Stimulated activated CD4-positive, alpha-beta T cell treated with anti-CD3 and anti-CD28 coated beads, Interleukin-12 subunit alpha, Interleukin-12 subunit beta, amount 100 ng/mL, for 4 hours (primary cell): ENCODE measurements at places on chromosomes 13 and 19.

DNA sequence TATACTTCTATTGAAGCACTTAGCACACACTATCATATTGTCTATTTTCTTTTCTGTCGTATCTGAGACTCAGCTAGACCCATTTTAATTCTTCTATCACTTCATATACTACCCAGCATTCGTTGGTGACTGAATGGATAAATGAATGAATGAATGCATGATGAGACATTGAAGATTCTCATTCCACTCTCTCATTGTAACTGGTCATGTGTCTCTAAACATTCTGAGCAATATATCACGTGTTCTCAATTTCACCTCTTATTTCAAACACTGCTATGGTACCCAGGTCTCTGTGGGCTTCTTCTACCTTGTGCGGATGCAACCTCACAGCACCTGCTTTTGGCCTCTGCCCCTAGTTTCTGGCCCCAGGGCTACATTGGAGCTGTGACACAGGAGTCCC, 65.2 kb upstream of the USPL1 start:
- no peak for DNase-seq

- DNase-seq, result no peak
Observed at GRCh38 chr13:94345374-94346195, 133.9 kb downstream of the DCT start.

- no peak for DNase-seq
Observed at GRCh38 chr13:59461411-59461810, 702.3 kb downstream of the DIAPH3 start.

DNA sequence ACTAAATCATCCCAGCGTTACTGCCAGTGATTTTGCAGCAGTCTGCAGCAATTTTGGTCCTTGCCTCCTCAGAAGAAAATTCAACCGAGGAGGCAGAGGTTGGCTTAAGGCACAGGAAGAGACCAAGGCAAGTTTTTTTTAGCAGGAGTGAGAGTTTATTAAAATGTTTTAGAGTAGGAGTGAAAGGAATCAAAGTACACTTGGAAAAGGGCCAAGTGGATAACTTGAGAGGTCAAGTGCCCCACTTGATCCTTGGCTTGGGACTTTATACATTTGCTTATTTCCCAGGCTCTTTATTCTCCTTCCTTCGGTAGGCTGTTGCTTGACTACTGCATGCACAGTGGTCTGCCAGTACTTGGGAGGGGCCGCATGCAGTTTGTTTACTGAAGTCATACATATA, 2.9 kb upstream of the ZNF134 start:
- no peak for DNase-seq

GRCh38 chr13:50979187-50979586, 69.6 kb downstream of the RNASEH2B start:
- DNase-seq, result no peak

DNA sequence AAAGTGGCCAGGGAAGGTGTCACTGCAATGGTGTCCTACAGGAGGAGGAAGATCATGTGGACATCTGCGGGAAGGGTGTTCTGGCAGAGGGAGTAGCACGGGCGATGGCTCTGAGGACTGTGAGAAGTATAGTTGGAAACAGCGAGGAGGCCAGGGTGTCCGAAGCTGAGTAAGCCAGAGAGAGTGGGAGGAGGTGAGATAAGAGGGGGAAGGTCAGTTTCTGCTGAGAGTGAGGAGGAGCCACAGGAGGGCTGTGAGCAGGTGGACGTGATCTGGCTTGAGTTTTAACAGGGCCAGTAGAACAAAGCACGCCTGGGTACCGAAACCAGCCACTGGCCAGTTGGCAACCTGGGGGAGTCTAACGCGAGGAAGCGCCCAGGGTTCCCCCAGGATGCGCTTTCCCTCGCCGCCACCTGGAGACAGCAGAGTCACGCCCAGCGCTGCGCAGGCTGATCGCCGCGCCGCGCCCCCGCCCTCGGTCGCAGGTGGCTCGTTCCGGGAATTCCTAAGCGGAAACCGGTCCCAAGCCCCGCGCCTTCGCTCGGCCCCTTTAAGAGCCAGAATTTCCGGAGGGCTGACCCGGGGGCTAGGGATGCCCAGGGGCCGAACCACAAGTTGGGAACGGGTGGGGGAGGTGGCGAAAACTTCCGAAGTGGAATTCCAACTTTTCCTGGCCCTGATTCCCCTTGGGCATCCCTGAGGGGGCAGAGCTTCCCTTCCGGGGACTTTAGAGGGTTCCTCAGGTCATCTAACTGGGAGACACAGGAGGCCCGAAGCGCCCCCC, 1.1 kb upstream of the LSR start:
- peak; percentile 59 for DNase-seq

- DNase-seq, result no peak
Observed at GRCh38 chr13:53341144-53341510, 312.5 kb downstream of the OLFM4 start.

GRCh38 chr19:5112681-5113575, 144.0 kb downstream of the KDM4B start:
- no peak for DNase-seq

GRCh38 chr13:85755123-85755522, 44.1 kb downstream of the SLITRK6 start:
- DNase-seq, result no peak

GRCh38 chr19:17385878-17386611, 8.0 kb downstream of the CCDC194 start:
- peak; percentile 65 for DNase-seq

- no peak for DNase-seq
Observed at GRCh38 chr13:98740131-98740530, 12.3 kb downstream of the SLC15A1 start.

DNA sequence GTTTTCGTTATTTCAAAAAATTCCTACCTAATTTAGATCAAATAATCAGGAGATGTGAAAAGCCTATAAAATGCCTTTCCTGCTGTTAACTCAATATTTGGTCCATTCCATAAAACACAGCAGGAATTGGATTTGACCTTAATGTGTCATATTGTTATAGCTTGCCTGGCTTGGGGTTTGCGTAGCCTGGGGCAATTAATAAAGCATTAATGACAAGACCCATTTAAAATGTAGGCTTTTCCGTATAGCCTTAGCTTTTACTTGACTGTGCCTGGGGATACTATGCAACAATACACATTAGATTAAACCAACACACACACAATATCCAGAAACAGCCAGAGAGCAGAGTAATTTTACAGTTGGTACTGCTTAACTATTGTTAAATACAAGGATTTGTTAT, 117.2 kb upstream of the MAB21L1 start:
- DNase-seq, result no peak

DNA sequence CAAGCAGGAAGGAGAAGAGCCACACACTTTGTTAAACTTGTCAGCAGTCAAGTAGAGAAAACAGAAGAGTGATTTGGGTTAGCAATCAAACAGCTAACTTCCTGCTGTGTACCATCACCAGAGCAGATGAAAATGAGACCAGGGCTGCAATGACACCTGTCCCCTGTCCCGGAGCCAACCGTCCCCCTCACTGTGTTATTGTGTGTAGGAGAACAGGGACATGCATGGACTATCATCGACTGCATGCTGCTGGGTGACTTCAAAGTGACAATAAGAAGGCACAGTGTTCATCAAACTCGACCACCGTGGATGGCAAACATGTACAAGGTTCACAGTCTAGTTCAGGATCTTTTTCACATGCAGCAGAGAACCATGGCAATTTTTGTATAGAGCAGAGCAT, 94.0 kb upstream of the SLC15A1 start:
- DNase-seq, result no peak

- no peak for DNase-seq
Observed at GRCh38 chr13:30196025-30196424, 111.3 kb downstream of the KATNAL1 start.

GRCh38 chr19:38949580-38950367, 19.0 kb downstream of the MRPS12 start:
- peak; percentile 81 for DNase-seq

DNA sequence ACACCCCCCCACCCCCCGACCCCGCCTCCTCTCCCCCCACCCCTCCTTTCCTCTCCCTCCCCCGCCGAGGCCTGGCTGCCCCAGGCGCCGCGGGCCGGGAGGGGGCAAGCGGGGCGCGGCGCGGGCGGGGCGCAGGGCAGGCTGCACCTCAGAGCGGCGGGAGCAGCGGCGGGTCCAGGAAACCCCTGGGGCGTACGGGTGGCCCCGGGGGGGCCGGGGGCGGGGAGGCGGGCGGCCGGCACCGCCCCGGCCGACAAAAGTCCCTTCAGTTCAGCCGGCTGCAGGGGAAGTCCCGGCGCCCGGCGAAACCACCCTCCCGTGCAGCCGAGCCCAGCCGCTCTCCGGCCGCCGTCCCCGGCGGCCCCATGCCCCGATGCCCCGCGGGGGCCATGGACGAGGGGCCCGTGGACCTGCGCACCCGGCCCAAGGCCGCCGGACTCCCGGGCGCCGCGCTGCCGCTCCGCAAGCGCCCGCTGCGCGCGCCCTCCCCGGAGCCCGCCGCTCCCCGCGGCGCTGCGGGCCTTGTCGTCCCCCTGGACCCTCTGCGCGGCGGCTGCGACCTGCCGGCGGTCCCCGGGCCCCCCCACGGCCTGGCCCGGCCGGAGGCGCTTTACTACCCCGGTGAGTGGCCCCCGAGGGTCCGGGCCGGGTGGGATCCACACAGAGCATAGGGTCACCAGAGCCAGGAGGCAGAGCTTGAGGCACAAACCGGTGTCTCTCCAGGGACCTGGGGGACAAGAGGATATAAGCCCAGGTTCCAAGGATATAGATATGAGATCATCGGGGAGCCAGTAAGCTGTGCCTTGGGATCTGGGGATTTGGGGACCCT, at the start of gene BCL3:
Gene BCL3 (plus strand): TSS at position 283 of the 829 bp plus-strand sequence. CDS start 83 bp downstream, at position 366.
- peak; percentile 58 for DNase-seq

GRCh38 chr19:21604951-21605476, 99.6 kb downstream of the ZNF429 start:
- DNase-seq, result no peak

GRCh38 chr19:45350477-45351058, 10.0 kb downstream of the KLC3 start:
- no peak for DNase-seq

- DNase-seq, result no peak
Observed at GRCh38 chr19:4067396-4068046, 822 bp upstream of the ZBTB7A start.

GRCh38 chr13:45015300-45015699, 26.0 kb downstream of the GPALPP1 start:
- DNase-seq, result no peak

GRCh38 chr13:111893607-111894443, 173.1 kb upstream of the SOX1 start:
- DNase-seq, result no peak

DNA sequence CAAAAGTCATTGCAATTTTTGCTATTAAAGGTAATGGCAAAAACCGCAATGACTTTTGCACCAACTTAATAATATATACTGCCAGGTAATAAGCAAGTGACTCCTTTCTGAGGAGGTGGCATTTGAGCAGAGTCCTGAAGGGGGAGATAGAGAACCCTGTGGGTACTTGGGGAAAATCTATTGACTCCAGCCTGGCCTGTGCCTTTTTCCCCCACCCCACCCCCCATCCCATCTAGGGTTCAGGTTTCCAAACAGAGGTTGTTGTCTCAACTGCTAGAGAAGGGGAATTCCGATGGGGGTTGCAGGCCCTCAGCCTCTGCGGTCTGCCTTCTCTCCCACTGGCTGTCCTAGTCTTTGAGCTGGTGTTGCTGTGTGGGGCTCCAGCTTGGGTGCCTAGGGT, 11.5 kb downstream of the S1PR2 start:
- no peak for DNase-seq

DNA sequence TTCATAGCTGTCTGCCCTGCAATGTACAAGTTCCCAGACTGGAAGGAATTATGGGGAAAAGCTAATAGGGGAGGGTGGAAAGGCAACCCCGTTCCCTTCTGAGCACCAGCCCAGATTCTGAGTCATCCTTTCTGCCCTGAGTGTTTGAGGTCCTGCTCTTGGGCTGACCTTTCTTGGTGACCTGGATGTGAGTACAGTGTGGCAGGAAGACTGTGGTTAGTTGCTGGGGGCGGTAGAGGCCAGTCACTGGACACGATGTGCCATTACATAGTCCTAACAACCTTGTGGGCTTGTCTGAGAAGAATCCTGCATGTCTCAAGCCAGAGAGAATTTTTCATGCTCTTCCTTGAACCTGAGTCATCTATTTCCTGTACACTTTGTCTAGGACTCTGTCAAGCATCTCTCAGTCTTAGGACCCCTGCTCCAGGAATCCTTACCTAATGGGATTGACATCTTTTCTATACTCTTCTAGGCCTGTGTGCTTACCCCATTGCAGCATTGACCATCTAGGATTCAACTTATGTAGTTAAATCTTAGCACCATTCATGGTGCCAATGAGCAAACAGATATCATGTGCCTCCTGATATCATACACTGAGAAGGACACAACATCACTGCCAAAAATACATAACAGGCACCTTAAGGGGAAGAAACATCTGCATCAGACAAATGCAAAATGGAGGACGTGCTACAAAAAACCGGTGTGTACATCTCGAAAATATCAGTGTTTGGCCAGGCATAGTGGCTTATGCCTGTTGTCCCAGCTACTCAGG, 8.1 kb upstream of the ANGPTL4 start:
- no peak for DNase-seq

- no peak for DNase-seq
Observed at GRCh38 chr13:97030705-97031452, 36.6 kb upstream of the OXGR1 start.

DNA sequence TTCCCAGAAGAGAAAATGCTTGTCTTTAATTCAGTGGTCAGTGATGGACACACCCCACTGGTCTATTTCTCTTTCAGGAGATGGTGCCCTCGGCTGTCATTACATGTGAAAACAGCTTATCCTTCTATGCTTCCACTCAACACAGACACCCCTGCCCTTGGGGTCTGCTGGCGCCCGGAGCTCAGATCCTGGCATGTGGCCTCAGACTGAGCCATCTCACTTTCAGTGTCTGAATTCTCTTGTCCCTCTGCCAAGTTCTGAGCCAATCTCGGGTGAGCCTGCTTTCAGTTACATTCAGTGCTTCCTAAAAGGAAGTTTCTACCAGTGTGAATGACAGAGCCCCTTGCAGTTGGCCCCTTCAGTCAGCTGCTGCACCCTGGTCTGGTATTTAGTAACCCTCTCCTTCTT, 293.6 kb downstream of the DNAJC15 start:
- no peak for DNase-seq
